GM23338 (cell line): ENCODE measurements at places on chromosomes 1 and 21. TPM values are rescaled to one million over a fixed set of nuclear protein-coding genes. Genes with fewer than 3 reads are reported as not detected.

CRYAA gene
- total RNA-seq: not detected in 2 replicates

CD34 gene
- total RNA-seq: 0.07 and 0.23 TPM in 2 replicates

MPL gene
- not detected in 2 replicates for total RNA-seq

OR2L13 gene
- not detected in 2 replicates for total RNA-seq

DNA sequence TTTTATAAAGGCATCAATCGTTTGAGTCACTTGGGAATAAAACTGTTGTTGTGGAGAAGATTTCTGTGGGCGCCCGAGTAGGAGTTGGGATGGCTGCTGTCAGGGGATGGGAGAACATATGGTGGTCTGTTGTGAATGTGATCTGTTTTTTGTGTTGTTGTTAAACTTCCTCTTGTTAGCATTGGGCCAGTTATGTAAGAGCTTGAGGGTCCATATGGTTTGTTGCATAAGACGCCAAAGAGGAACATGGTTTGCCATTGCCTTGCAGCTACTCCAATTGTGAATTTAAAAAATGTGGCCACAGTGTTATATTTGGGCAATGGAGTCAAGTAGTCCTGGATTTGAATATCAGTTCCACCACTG, 136.1 kb upstream of the JUN start:
- no peaks in the 10 kb centered on the region for H3K27me3 ChIP-seq
- H3K4me3 ChIP-seq: no peak overlapping the region
- H3K27ac ChIP-seq: no peak overlapping the region
- no peak for DNase-seq
- peaks cover 7% of the 10 kb centered on the region; the same call in 1 of the 2 replicates for H3K36me3 ChIP-seq
- H3K4me1 ChIP-seq: no peaks in the 10 kb centered on the region

DNA sequence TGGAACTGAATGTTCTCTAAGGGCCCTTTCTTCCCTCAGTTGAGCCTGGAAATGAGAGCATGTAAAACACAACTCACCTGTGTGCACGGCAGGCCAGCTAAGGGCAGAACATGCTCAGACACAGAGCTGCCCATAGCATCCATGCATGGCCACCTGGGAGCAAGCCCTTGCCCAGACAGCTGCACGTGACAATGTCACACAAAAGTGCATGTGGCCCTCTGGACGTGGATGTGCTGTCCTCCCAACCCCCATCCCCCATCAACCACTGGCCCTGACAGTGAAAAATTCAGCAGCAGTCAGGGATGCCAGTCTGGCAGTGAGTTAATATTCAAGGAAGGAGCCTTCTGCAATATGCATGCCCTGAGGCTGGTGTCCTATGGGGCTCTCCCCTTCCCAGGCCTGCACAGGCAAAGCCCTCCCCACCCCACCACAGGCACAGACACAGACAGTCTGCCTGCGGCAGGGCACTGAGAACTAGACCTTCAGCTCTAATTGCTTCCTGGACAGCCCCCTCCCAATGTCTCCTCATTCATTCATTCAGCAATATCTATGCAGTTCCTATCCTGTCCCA, 14.6 kb upstream of the COL16A1 start:
- peaks cover 6% of the 10 kb centered on the region; the same call in 1 of the 2 replicates for H3K4me1 ChIP-seq
- no peaks in the 10 kb centered on the region for H3K36me3 ChIP-seq
- no peak for DNase-seq
- no peak overlapping the region for H3K4me3 ChIP-seq

GRCh38 chr1:68196676-68197075, 35.6 kb downstream of the WLS start:
- H3K4me3 ChIP-seq: no peak overlapping the region
- H3K4me1 ChIP-seq: no peaks in the 10 kb centered on the region; the same call in 1 of the 2 replicates
- H3K27me3 ChIP-seq: no peaks in the 10 kb centered on the region

- DNase-seq: no peak
- peaks cover 4% of the 10 kb centered on the region; the same call in 1 of the 2 replicates for H3K4me1 ChIP-seq
- H3K27ac ChIP-seq: no peak overlapping the region
- no peak overlapping the region for H3K4me3 ChIP-seq
- H3K27me3 ChIP-seq: no peaks in the 10 kb centered on the region
- H3K36me3 ChIP-seq: no peaks in the 10 kb centered on the region
These were observed 145.1 kb downstream of the SIPA1L2 start for GRCh38 chr1:232484856-232485255.

DNA sequence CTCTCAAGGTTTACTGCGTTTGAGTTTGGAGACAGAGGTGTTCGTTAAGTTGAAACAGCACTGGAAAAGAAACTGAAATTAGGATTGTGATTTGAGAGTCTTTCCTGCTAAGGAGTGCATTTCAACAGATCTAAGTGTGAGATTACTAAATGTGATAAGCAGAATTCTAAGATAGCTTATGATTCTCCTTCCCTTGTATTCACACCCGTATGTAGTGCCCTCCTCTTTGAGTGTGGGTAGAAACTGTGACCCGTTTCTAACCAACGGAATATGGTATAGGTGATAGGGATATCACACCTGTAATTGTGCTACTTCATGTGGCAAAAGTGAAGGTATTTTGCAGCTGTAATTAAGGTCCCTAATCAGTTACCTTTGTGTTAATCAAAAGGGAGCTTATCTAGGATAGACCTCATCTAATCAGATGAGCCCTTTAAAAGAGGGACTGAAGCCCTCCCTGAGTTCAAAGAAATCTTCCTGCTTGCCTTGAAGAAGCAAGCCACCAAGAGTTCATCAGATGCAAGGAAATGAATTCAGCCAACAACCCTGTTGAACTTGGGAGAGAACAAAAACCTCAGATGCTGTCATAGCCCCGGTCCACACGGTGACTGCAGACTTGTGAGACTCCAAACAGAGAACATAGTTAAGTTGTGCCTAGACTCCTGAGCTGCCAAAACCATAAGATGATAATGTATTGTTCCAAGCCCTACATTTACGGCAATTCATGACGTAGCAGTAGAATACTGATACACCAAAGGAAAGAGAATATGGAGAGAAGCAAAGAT, 12.6 kb upstream of the IL12RB2 start:
- no peaks in the 10 kb centered on the region for H3K27me3 ChIP-seq
- no peak overlapping the region for H3K27ac ChIP-seq
- H3K4me3 ChIP-seq: no peak overlapping the region
- DNase-seq: no peak
- no peaks in the 10 kb centered on the region for H3K36me3 ChIP-seq
- no peaks in the 10 kb centered on the region for H3K4me1 ChIP-seq

DNA sequence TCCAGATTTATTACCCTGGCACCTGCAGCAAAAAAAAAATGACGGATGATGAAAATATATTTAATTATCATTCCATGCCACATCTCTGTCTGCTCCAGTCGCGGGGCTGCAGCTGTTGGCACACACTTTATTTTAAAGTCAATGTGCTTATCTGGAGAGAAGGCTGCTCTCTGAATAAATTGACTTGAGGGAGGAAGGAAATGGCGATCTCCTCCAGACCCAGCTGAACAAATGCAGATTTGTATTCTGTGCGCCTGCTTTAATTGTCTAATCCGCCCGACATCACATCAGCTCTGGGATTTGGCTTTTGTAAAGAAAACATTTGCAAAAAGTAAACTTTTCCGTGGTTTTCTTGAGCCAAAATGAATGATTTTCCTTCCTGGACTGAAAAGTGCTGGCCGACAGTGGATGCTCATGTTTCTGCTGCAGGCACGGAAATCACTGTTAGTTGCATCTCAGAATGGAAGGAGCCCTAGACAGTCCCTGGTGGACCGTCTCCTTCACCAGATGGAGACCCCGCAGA, 150.2 kb downstream of the CAMTA1 start:
- no peaks in the 10 kb centered on the region for H3K4me1 ChIP-seq
- no peak overlapping the region for H3K27ac ChIP-seq
- no peaks in the 10 kb centered on the region for H3K36me3 ChIP-seq
- DNase-seq: no peak

- H3K36me3 ChIP-seq: no peaks in the 10 kb centered on the region
- H3K27ac ChIP-seq: no peak overlapping the region
- no peaks in the 10 kb centered on the region for H3K27me3 ChIP-seq
- H3K4me3 ChIP-seq: no peak overlapping the region
These were observed 250.0 kb upstream of the ADGRL2 start for GRCh38 chr1:81550753-81551152.

DNA sequence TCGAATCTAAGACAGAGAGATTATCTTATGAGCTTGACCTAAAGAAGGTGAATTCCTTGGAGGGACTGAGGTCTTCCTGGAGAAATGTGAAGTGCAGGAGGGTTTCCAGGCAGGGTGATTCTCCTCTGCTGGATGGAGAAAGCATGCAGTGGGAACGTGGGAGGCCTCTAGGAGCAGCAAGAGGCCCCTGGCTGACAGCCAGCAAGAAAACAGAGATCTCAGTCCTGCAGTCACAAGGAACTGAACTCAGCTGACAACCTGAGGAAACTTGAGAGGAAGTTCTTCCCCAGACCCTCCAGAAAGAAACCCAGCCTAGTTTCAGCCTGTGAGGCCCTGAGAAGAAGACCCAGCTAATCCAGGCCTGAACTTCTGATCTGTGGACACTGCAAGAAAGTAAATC, 345.9 kb downstream of the FAM72C start:
- no peaks in the 10 kb centered on the region for H3K27me3 ChIP-seq
- H3K27ac ChIP-seq: no peak overlapping the region

DNA sequence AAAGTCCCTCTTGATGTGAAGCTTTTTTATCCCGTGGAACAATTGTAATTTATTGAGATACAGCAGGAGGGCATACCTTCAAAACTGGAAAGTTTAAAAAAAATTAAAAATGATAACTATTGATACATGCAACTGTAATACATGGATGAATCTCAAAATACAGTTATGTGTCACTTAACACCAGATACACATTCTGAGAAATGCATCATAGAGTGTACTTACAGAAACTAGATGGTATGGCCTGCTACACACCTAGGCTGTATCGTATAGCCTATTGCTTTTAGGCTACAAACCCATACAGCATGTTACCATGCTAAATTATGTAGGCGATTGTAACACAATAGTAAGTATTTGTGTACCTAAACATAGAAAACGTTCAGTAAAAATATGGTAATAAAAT, 7.1 kb upstream of the AKNAD1 start:
- DNase-seq: no peak
- no peak overlapping the region for H3K4me3 ChIP-seq
- H3K36me3 ChIP-seq: no peaks in the 10 kb centered on the region

- no peaks in the 10 kb centered on the region for H3K36me3 ChIP-seq
- no peak overlapping the region for H3K4me3 ChIP-seq
- no peak for DNase-seq
- no peak overlapping the region for H3K27ac ChIP-seq
- H3K4me1 ChIP-seq: no peaks in the 10 kb centered on the region
- H3K27me3 ChIP-seq: no peaks in the 10 kb centered on the region
These were observed 62.3 kb downstream of the GRIK3 start for GRCh38 chr1:36971852-36972618.

- no peak overlapping the region for H3K27ac ChIP-seq
- H3K4me3 ChIP-seq: no peak overlapping the region
- no peaks in the 10 kb centered on the region for H3K27me3 ChIP-seq
- H3K36me3 ChIP-seq: no peaks in the 10 kb centered on the region
These were observed 21.4 kb upstream of the NPPB start for GRCh38 chr1:11880181-11880575.

DNA sequence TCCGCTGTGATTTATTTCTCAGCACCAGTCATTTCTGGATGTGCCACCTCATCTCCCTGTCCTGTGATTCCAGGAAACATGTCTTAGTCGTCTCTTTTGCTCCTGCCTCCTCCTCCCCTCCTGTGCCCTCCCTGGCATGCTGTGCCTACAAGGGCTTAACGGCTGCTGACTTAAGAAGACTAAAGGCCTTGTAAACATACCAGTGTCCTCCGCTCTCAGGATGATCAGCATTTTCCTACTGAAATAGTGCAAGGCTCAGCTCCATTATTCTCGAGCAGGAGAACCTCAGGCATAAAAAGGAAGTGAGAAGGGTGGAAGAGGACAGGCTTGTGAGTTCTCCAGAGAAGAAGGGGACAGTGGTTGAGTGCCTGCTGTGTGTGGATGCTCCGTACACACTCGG, 61.6 kb upstream of the RUNX3 start:
- no peak overlapping the region for H3K27ac ChIP-seq
- H3K4me1 ChIP-seq: no peaks in the 10 kb centered on the region
- H3K27me3 ChIP-seq: no peaks in the 10 kb centered on the region
- H3K36me3 ChIP-seq: no peaks in the 10 kb centered on the region
- H3K4me3 ChIP-seq: no peak overlapping the region
- no peak for DNase-seq

DNA sequence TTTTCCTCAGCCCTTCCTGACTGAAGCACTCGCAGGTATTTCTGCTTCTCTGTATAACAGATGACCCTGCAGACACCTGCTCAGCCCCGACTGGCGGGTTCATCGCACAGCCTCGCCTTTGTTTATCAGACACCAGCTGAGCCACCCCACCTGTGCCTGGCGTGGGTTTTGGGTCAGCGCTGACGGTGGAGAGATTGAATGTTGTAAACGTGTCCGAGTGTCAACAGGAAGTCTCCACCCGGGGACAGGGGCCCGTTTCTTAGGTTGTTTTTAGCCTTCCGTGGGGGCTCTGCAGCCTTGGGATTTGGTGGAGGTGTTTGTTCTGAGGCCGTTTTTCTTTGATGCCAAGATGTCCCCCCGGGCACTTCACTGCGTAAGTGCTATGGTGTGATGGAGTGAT, 60.1 kb downstream of the COL18A1 start:
- no peak for DNase-seq
- H3K27ac ChIP-seq: no peak overlapping the region
- no peaks in the 10 kb centered on the region; the same call in 1 of the 2 replicates for H3K36me3 ChIP-seq
- no peak overlapping the region for H3K4me3 ChIP-seq
- no peaks in the 10 kb centered on the region for H3K27me3 ChIP-seq

DNA sequence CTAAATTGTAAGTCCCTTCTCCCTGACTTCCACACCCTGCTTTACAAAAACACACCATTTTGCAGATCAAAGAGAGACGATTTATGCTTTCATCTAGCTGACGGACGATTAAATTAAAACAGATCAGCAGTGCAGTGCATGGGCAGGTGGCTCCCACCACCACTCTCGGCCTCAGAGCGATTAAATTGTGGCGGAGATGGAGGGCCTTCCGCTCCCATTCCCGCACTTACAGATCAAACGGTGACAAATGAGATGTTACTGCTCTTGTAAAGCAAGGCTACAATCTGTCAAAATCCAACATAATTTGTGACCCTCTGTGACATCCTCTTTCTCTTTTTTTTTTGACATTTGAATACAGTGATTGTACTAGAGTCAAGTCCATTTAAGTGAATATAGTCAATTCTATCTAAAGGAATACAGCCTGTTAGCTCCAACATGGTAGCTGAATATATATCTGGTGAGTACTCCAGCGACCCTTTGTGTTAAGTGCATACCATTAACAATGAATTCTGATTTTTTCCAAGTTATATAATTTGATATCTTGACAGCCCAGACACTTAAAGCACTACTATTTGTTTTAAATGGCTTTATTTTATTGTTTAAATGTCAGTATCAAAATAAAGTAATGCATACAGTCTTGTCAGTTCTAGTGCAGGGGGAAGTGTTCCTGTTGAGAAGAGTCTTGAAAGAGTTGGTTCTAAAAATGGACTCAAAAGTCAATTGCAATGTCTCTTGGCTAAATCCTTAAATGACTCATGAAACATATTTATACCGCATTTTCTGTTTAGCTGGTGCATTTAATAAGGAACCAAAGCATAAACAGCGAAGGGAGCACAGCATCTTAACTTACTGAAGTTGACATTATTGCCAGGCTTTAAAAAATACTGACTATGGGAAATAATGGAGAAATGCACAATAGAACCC, 109.0 kb downstream of the ESRRG start:
- H3K27ac ChIP-seq: no peak overlapping the region
- H3K36me3 ChIP-seq: no peaks in the 10 kb centered on the region
- H3K4me3 ChIP-seq: no peak overlapping the region
- no peak for DNase-seq
- H3K4me1 ChIP-seq: no peaks in the 10 kb centered on the region
- no peaks in the 10 kb centered on the region for H3K27me3 ChIP-seq
